ENCODE measurements at places on chromosomes 12 and 14.

GRCh38 chr14:103818870-103819269 is 28.5 kb downstream of the PPP1R13B start:
- no peak for DNase-seq

DNA sequence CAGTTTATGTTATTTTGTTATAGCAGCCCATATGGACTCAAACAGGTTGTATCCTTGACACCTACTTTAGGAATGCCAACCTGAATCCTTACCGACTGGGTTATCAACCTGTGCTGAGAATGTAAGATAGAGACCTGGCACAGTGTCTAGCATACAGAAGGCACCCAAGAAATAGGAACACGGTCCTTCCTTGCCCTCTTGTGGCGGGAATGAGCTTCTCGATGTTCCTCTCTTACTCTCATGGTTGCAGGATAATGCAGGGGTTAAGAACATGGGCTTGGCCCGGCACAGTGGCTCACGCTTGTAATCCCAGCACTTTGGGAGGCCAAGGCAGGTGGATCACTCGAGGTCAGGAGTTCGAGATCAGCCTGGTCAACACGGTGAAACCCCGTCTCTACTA is 6.5 kb downstream of the C12orf43 start:
- DNase-seq, result peak; percentile 23

DNA sequence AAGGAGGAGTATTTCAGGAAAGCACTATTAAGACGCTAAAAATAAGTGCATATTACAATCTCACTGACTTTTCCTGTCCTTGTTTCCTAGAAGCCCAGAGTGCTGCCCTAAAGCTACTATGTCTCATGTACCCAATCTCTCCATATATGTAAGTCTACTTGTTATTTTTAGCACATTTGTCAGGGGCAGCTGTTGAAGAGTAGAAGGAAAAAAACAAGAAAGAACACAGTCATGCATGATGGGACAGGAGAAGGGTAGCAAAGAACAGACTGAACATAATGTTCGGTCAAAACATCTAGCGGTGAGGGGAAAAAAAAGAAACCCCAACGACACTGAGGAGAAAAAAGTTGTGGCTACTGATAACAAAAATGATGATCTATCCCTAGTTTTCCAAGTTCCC is 14.3 kb downstream of the YBX3 start:
- no peak for DNase-seq

DNA sequence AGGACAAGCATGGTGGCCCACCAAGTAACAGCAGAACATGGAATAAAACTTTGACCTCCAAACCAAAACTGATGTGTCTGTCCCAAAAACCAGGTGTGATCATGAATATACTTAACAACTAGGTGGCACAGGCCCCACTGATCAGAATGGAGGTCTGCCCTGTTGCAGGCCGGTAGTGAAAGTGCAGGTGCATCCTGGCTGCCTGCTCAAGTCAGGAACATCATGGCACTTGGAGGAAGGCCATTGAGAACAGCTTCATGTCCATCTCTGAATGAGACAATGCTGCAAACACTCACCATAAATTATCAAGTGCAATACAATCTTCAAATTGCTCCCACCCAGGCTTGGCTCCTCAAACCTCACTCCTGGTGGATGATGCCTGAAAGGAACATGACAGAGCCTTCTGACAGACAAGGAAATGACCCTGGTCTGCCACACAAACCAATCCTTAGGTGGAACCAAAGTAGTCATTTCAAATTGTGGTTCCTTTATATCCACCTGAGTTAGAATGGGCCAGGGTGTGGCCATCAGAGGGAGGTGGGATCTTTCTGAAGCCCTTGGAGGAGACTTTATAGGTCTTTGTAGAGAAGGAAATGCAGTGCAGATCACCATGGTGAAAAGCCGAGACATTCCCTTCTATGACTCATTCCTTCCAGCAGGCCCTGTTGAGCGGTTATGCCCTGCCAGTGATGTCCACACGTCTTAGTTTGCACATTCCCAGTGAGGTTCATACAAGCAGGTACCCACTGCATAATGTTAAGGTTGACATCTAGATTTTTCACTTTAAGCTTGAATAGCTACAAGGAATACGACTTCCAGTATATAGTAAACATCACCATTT is 36.0 kb downstream of the EGLN3 start:
- no peak for DNase-seq

- no peak for DNase-seq
Observed at GRCh38 chr14:104989236-104989950, 3.8 kb downstream of the CLBA1 start.

- no peak for DNase-seq
Observed at GRCh38 chr12:8698132-8698851, 501 bp downstream of the RIMKLB start.

GRCh38 chr12:19692091-19692490 is 252.8 kb downstream of the AEBP2 start:
- DNase-seq, result no peak

- no peak for DNase-seq
Observed at GRCh38 chr14:99517643-99518381, 36.6 kb downstream of the CCNK start.

GRCh38 chr12:17030338-17030737 is 424.4 kb upstream of the LMO3 start:
- no peak for DNase-seq

DNA sequence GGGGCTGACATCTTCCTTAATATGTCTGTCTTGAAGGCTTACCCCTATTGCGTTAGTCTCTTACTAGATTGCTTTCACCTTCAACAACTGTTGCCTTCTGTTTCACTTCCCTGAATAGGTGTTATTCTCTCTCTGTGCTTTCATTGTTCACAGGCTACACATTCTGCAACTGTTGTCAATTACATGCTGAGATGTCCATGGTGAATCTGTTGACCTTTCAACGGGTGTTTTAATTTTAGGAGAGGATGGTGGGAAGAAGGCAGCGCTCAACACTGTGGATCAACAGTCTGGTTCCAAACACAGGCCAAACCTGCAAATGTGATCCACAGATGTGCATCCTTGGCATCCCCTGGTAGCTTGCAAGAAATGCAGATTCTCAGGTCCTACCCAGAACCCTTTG is 101.9 kb downstream of the DACT1 start:
- no peak for DNase-seq

DNA sequence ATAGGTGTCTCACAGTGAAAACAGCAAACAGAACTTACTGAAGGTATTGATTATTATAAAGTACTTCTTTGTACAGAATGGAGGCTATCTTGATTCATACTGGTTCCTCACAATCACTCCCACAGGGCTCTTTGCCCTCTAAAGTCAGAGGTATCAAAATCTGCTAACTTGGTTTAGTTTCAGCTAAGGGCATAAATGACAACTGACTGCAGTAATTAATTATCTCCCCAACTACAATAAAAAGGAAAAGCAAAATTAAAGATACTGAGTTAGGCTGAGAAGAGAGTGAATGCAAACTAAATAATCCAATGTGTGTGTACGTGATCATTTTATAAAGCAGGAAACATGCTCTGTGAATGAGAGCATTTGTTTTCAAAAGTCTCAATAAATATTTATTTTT is 338.7 kb downstream of the ACSS3 start:
- DNase-seq, result no peak

GRCh38 chr14:92984896-92985295 is 61.9 kb downstream of the CHGA start:
- no peak for DNase-seq

- no peak for DNase-seq
Observed at GRCh38 chr12:77070800-77071449, 5.6 kb upstream of the E2F7 start.

Data from NCI-H526 treated with DMSO at 0.1 percent for 48 hours (cell line).